ENCODE measurements at places on chromosomes 13 and 19.

DNA sequence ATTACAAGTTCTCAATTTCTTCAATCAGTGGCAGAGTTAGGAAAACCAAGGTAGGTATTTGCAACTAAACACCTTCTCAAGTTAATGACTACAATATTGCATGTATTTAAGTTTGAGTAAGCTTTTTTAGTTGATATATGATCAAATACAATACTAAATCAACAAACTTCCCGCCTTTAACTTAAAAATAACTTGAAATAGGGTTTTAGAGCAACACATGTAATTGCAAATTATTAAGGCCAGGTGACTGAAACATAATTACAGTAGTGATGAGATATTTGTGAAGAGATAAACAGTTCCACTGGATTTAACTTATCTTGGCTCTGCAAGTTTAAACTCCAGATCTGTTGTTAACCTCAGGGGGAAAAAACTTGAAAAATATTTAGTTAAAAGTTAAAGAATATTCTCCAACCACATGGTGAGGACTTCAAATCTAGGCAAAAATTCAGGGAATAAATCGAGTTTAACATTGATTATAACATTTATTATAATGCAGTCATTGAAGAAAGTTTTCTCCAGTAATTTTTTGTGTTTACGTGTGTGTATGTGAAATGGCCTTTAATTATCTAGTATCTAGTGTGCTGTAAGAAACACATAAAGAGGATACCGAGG lies 3.6 kb downstream of the DACH1 start:
- H3K27ac ChIP-seq, result no peak overlapping the region
- DNase-seq, result no peak
- H3K4me1 ChIP-seq, result no peaks in the 10 kb centered on the region
- peaks cover 14% of the 10 kb centered on the region for H3K27me3 ChIP-seq
- no peaks in the 10 kb centered on the region for H3K36me3 ChIP-seq

- H3K4me3 ChIP-seq, result no peak overlapping the region
- peaks cover 2% of the 10 kb centered on the region for H3K4me1 ChIP-seq
- DNase-seq, result no peak
- H3K27me3 ChIP-seq, result no peaks in the 10 kb centered on the region
- H3K36me3 ChIP-seq, result no peaks in the 10 kb centered on the region
Observed at GRCh38 chr19:42121656-42122069, 10.6 kb downstream of the POU2F2 start.

- no peaks in the 10 kb centered on the region for H3K4me1 ChIP-seq
- no peaks in the 10 kb centered on the region for H3K36me3 ChIP-seq
- H3K27ac ChIP-seq, result no peak overlapping the region
- no peak for DNase-seq
- H3K4me3 ChIP-seq, result no peak overlapping the region
Observed at GRCh38 chr13:85698256-85698655, 101.0 kb downstream of the SLITRK6 start.

DNA sequence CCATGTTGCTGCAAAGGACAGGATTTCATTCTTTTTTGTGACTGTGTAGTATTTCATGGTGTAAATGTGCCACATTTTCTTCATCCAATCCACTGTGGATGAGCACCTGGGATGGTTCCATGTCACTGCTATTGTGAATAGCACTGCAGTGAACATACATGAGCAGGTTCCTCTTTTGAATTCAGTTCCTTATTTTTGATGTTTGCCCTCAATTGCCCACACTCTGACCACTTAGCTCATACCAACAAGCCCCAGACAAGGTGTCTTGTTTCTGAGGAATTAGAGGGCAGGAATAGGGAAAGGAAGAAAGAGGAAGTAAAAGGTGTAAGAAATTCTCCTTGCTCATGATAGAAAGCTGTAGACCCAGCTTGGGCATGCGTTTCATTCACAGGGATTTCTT lies 244.2 kb upstream of the ZNF507 start:
- no peak overlapping the region for H3K27ac ChIP-seq
- no peaks in the 10 kb centered on the region for H3K36me3 ChIP-seq
- no peak for DNase-seq

GRCh38 chr13:101614491-101614890 lies 162.0 kb downstream of the ITGBL1 start:
- no peak overlapping the region for H3K27ac ChIP-seq
- no peaks in the 10 kb centered on the region for H3K27me3 ChIP-seq
- no peak overlapping the region for H3K4me3 ChIP-seq
- DNase-seq, result no peak
- no peaks in the 10 kb centered on the region for H3K4me1 ChIP-seq

DNA sequence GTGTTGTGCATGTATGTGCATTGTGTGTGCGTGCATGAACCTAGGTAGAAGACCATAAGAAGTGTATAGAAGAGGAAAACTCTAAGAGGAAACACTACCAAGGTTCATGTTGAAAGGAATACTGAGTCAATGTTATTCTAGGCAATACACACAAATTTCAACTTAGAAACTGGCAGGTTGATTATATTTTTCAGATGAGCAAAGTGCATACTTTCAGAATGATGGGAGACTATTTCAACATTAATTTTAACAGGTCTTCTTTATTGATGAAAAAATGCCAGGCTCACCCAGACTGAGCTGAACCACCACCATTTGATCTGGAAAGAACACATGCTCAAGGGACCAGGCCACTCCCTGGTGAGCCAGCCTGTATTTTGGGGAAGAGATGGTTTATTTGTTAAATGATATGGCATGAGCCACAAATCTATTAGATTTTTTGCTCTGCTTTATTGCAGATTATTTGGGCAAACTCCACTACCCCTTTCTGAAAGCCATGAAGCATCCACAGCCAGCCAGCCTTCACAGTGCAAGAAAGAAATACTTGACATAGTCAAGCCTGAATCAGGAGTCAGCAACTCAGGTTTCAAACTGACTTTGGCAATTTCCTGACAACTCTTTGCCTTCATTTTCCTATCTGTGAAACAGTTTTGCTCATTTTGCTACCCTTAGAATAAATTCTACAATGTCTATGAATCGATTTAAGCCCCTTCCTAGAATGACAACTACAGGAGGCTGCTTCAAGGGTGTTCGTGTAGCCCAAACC lies 368.9 kb downstream of the COG6 start:
- no peaks in the 10 kb centered on the region for H3K36me3 ChIP-seq
- no peak overlapping the region for H3K4me3 ChIP-seq
- no peak overlapping the region for H3K27ac ChIP-seq
- no peak for DNase-seq

- H3K27me3 ChIP-seq, result peaks cover 4% of the 10 kb centered on the region
- DNase-seq, result no peak
- no peak overlapping the region for H3K4me3 ChIP-seq
- H3K36me3 ChIP-seq, result no peaks in the 10 kb centered on the region
Observed at GRCh38 chr13:24038405-24038804, 122.1 kb upstream of the SPATA13 start.

- no peak overlapping the region for H3K4me3 ChIP-seq
- H3K4me1 ChIP-seq, result peaks cover 7% of the 10 kb centered on the region
- no peaks in the 10 kb centered on the region for H3K27me3 ChIP-seq
- H3K27ac ChIP-seq, result no peak overlapping the region
- DNase-seq, result no peak
Observed at GRCh38 chr19:800360-801029, 3.2 kb downstream of the PTBP1 start.

DNA sequence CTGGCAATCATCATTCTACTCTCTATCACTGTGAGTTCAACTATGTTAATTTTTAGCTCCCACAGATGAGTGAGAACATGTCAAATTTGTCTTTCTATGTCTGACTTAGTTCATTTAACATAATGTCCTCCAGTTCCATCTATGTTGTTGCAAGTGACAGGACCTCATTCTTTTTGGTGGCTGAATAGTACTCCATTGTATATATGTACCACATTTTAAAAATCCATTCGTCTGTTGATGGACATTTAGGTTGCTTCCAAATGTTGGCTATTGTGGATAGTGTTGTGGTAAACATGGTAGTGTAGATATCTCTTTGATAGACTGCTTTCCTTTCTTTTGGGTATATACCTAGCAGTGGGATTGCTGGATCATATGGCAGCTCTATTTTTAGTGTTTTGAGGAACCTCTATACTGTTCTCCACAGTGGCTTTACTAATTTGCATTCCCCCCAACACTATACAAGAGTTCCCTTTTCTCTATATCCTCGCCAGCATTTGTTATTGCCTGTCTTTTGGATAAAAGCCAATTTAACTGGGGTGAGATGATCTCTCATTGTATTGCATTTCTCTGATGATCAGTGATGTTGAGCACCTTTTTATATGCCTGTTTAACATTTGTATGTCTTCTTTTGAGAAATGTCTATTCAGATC lies 124.1 kb downstream of the PCCA start:
- no peaks in the 10 kb centered on the region for H3K27me3 ChIP-seq
- no peaks in the 10 kb centered on the region for H3K4me1 ChIP-seq
- no peak overlapping the region for H3K4me3 ChIP-seq
- H3K36me3 ChIP-seq, result no peaks in the 10 kb centered on the region
- no peak for DNase-seq
- no peak overlapping the region for H3K27ac ChIP-seq

- no peaks in the 10 kb centered on the region for H3K4me1 ChIP-seq
- H3K36me3 ChIP-seq, result no peaks in the 10 kb centered on the region
- no peak overlapping the region for H3K27ac ChIP-seq
- H3K27me3 ChIP-seq, result no peaks in the 10 kb centered on the region
Observed at GRCh38 chr13:46126056-46126455, 21.2 kb upstream of the CPB2 start.

- 0 out of 2 replicates have a peak, but pooled peaks cover under 1% of the 10 kb centered on the region for H3K4me1 ChIP-seq
- H3K27me3 ChIP-seq, result no peaks in the 10 kb centered on the region
- peaks cover 4% of the 10 kb centered on the region for H3K36me3 ChIP-seq
- no peak overlapping the region for H3K4me3 ChIP-seq
Observed at GRCh38 chr13:113971471-113972231, 2.2 kb downstream of the C13orf46 start.

DNA sequence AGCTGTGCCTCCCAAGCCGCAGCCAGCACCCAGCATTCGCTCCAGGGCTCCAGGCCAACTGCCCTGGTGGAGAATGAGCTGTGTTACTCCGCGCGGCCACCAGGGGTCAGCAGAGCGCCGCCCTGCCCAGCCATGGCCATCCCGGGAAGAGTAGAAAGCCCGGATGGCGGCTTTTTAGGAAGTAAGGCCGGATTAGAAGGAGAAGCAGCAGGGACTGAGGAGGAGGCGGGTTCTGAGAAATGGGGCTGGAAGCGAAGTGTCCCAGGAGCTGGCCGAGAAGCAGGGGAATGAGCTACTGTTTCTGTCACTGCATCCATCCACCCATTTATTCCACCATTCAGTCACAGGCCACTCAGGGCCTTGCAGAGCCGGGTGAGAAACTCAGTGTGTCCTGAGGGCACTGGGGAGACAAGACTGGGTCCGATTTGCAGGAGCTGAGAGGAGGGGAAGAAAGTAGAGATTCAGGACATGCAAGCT lies 6.6 kb upstream of the NPAS1 start:
- no peaks in the 10 kb centered on the region for H3K36me3 ChIP-seq
- no peaks in the 10 kb centered on the region for H3K4me1 ChIP-seq
- DNase-seq, result no peak
- H3K27me3 ChIP-seq, result no peaks in the 10 kb centered on the region
- H3K4me3 ChIP-seq, result no peak overlapping the region

- no peak overlapping the region for H3K4me3 ChIP-seq
- no peak overlapping the region for H3K27ac ChIP-seq
- no peaks in the 10 kb centered on the region for H3K27me3 ChIP-seq
- H3K4me1 ChIP-seq, result no peaks in the 10 kb centered on the region
- no peaks in the 10 kb centered on the region for H3K36me3 ChIP-seq
Observed at GRCh38 chr19:39677961-39678889, 22.5 kb downstream of the LGALS16 start.
